AG09319 (cell line): ENCODE measurements at places on chromosomes 16 and 17.

DNA sequence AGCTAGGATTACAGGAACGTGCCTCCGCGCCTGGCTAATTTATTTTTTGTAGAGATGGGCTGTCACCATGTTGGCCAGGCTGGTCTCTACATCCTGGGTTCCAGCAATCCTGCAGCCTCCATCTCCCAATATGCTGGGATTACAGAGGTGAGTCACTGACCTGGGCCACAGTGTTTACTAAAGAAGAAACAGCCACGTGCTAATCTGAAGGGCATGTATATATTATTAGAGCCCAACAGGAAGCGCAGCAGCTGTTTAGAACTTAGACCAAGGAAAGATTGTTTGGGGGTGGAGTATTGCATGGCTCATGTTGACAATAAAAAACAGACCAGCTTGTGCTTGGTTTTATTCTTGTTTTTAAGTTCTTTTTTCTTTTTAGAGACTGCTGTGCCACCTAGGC is 60.2 kb downstream of the HAPSTR1 start:
- no peak for DNase-seq

DNA sequence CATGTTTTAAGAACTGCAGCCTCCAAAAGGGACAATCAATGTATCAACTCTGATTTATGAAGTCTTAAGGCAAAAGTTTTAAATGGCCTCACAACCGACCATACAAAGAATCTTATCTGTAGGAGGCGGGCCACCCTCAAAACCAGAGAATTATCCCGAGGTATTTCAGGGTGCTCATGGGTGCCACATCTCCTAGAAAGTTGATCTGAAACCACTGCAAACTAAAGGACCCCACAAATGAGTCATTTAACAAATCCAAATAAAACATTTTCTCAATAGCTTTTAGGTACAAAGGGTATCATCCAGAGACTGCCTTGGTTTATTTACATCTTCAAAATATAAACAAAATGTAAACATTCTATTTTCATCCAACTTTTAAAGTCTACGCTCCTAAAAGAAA is 6.8 kb downstream of the ERN1 start:
- DNase-seq, result no peak

- DNase-seq, result no peak
These were observed 18.8 kb downstream of the NCBP3 start for GRCh38 chr17:3827124-3827773.

- DNase-seq, result no peak
These were observed 217.4 kb downstream of the RPTOR start for GRCh38 chr17:80762076-80762475.

- DNase-seq, result no peak
These were observed 4.6 kb upstream of the GAN start for GRCh38 chr16:81310045-81310644.

DNA sequence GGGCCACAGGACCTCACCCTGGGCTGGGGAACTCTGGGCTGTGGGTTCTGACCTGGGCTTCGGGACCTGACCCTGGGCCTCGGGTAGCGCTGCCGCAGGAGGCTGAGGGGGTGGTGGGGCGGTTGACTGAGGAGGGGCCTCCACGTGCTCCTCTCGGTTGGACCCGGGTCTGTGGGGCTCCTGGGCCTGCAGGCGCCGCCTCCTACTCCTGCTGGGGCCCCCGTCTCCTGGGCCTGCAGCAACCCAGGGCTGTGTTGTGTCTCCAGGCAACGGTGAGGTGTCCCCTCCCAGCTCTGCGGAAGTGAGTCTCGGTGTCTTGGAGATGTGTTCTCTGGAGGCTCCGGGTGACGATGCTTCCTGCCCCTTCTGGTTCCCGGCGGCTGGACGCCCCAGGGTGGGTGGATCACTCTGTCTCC is 41.5 kb upstream of the GNG13 start:
- DNase-seq, result no peak

- no peak for DNase-seq
These were observed 59.8 kb upstream of the FBXO47 start for GRCh38 chr17:39026980-39027451.

GRCh38 chr16:17511340-17511739 is 40.6 kb upstream of the XYLT1 start:
- peak; percentile 85 for DNase-seq
